ENCODE measurements at places on chromosomes 7 and 10. TPM values are rescaled to one million over a fixed set of nuclear protein-coding genes. Genes with fewer than 3 reads are reported as not detected.

DNA sequence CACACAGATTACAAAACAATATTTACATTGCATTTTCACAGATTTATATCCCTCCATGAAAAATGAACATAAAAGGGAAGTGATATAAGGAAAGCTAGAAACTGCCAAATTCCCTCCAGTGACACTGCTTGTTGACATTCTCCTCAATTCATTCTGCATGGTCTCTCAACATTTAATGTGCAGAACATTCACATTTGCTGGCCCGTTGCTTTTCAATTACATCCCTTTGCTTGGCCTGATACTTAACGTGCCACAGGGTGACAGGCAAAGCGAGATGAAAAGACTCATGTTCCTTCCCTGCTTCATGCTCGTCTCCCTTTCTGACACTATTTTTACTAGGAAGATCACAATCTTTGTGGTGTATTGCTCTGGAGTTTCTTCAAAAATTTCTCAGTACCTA is 1019.7 kb upstream of the LRRN3 start:
- no peaks in the 10 kb centered on the region for H3K27me3 ChIP-seq
- no peaks in the 10 kb centered on the region for H3K4me1 ChIP-seq
- DNase-seq, result no peak
- no peaks in the 10 kb centered on the region for H3K36me3 ChIP-seq
- H3K27ac ChIP-seq, result no peak overlapping the region

The BMI1 gene
- 25.1 TPM for polyA plus RNA-seq

GRCh38 chr10:8438603-8439002 is 384.1 kb downstream of the GATA3 start:
- H3K4me3 ChIP-seq, result no peak overlapping the region
- H3K4me1 ChIP-seq, result no peaks in the 10 kb centered on the region
- H3K27ac ChIP-seq, result no peak overlapping the region
- H3K36me3 ChIP-seq, result no peaks in the 10 kb centered on the region
- peaks cover 7% of the 10 kb centered on the region for H3K27me3 ChIP-seq

DNA sequence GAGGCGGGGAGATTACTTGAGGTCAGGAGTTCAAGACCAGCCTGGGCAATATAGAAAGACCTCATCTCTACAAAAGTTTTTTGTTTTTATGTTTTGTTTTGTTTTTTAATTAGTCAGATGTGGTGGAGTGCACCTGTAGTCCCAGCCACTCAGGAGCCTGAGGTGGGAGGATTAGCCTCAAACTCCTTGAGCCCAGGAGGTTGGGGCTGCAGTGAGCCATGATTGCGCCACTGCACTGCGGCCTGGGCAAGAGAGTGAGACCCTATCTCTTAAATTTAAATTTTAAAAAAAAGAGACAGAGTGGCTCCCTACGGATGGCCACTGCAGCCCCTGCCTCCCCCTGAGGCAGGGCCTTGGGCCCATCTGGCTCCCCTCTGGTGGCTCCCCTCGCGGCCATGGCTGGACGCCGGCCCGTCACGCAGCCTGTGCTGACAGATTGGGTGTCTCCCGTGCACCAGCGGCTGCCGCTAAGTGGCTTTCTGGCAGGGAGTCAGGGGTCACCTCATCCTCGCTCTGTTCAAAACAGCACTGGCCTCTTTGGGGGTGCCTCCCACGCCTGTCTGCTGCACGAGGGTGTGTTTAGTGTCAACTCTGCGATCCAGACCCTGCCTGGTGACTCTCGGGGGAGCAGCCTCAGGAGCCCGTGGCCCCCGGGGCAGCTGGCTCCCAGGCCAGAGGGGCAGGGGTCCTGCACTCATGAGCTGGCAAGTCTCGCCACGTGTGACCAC is 44.4 kb upstream of the ELN start:
- no peak overlapping the region for H3K4me3 ChIP-seq
- no peaks in the 10 kb centered on the region for H3K27me3 ChIP-seq
- peaks cover 23% of the 10 kb centered on the region for H3K4me1 ChIP-seq
- no peaks in the 10 kb centered on the region for H3K36me3 ChIP-seq
- DNase-seq, result no peak
- no peak overlapping the region for H3K27ac ChIP-seq

The PTPRN2 gene
- polyA plus RNA-seq, result 9.0 TPM

GRCh38 chr7:142012825-142013511 is 17.3 kb downstream of the MGAM start:
- no peak overlapping the region for H3K27ac ChIP-seq
- no peaks in the 10 kb centered on the region for H3K36me3 ChIP-seq
- peak; percentile 22 for DNase-seq
- H3K27me3 ChIP-seq, result no peaks in the 10 kb centered on the region
- no peak overlapping the region for H3K4me3 ChIP-seq

- no peak overlapping the region for H3K27ac ChIP-seq
- no peaks in the 10 kb centered on the region for H3K27me3 ChIP-seq
- peaks cover 19% of the 10 kb centered on the region for H3K4me1 ChIP-seq
Measured at GRCh38 chr7:98307971-98308466, 26.5 kb downstream of the BRI3 start.

The TMEM236 gene
- polyA plus RNA-seq, result not detected

The MACC1 gene
- polyA plus RNA-seq, result 1.4 TPM

- H3K36me3 ChIP-seq, result peaks cover 11% of the 10 kb centered on the region
- DNase-seq, result no peak
- no peaks in the 10 kb centered on the region for H3K27me3 ChIP-seq
- no peak overlapping the region for H3K4me3 ChIP-seq
Measured at GRCh38 chr7:140724706-140725105, 28.2 kb downstream of the NDUFB2 start.

The TBL2 gene
- polyA plus RNA-seq, result 11.8 TPM

DNA sequence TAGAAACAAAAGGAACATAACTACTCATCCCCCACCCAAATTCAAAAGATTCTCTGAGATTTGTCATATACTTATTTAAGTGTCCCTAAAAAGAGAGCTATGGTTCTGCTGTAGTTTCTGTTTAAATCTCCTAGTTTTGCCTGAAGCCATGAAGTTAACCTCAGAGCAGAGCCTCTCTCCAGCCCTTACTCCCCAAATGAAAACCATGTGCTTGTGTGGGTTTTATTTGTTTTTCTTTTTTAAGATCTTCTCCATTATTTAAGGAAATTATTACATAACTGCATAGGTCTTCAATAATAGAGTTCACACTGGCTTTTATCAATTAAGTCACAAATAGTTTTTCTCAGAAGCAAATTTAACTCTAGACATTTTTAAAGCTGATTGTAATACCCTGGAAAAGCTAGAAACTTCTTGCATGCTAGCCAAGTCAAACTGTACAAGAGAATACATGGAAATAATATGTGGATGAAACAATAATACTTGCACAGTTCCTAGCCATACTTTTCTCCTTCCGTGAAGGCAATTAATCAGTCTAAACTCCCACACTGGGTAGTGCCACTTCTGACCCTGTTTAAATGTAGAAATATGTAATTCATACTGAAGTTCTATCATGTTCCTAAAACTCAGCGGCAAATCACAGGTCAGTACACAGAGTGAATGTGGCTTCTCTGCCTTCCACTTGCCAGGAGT is 579.7 kb downstream of the SUGCT start:
- H3K4me1 ChIP-seq, result peaks cover 4% of the 10 kb centered on the region
- H3K4me3 ChIP-seq, result no peak overlapping the region
- H3K27ac ChIP-seq, result no peak overlapping the region

DNA sequence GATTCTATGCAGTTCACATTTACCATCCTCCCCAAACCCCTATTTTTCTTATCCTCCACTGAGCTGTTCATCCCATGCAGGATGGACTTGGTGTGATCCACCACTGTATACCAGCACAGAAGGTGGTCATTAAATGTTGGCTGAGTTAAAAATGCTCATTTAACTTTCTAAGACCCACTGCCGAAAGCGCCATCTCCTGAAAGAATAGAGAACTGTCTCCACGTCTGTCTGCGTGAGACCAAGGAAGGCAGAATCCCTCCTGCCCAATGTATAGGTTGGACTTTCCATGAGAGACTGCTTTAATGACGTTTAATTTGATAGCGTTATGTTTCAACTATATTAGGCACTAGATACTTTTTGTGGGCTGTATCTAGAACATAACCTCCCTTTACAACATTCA is 124.3 kb downstream of the GPAM start:
- no peaks in the 10 kb centered on the region for H3K27me3 ChIP-seq
- H3K36me3 ChIP-seq, result no peaks in the 10 kb centered on the region
- H3K4me1 ChIP-seq, result no peaks in the 10 kb centered on the region
- H3K27ac ChIP-seq, result no peak overlapping the region
- H3K4me3 ChIP-seq, result no peak overlapping the region

GRCh38 chr7:2956526-2957368 is 86.9 kb downstream of the CARD11 start:
- H3K27me3 ChIP-seq, result no peaks in the 10 kb centered on the region
- no peak for DNase-seq
- no peaks in the 10 kb centered on the region for H3K36me3 ChIP-seq
- H3K27ac ChIP-seq, result no peak overlapping the region
- H3K4me3 ChIP-seq, result no peak overlapping the region

The GDF10 gene
- polyA plus RNA-seq, result 0.90 TPM

DNA sequence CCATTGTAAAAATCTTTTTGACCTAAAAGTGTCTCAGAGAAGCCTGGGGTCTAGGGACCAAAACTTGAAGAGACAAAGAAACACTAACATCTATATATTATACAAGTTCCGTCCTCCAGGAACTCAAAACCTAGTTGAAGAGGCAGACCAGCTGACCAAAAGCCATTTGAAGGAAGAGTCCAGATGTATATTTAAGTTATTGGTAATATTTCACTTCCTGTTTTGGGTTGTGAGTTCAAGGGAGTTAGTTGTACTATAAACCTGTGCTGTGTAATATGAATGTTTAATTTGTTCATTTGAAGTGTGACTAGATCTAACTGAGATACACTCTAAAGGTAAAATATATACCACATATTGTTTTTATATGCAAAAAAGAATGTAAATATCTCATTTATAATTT is 45.0 kb downstream of the CDK1 start:
- no peak overlapping the region for H3K27ac ChIP-seq
- DNase-seq, result no peak
- no peaks in the 10 kb centered on the region for H3K36me3 ChIP-seq
- H3K27me3 ChIP-seq, result no peaks in the 10 kb centered on the region
- H3K4me3 ChIP-seq, result no peak overlapping the region

The LOXL4 gene
- polyA plus RNA-seq, result 1.2 TPM

DNA sequence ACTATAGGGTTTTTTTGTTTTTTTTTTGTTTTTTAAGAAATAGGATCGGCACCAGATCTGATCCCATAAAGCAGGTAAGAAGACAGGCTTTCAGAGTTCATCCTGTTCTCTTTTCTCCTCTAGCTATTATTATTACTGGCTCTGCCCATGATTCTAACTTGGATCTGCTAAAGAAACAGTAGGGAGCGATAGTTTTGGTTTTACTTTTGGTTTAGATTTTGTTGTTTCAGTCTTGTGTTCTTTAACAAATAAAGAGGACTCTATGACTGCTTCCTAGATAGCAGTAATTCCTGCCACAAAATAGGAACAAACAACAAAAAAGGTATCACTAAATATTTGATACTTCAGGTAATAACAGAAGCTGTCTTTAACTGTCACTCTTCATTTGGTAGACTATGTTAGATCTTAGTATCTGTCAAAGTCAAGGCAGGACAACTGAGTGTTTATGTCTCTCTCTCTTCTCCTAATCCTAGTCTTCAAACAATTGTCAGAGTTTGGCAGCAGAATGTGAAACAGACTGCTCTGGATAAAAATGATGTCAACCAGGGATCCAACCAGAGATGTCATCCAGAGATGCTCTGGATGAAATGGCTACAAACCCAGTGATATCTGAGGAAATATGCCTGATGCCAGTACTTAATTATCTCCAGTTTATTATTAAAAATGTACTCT is 99.8 kb downstream of the KMT2C start:
- peaks cover 27% of the 10 kb centered on the region for H3K4me1 ChIP-seq
- peak overlapping the region; percentile 6 for H3K4me3 ChIP-seq
- no peak for DNase-seq
- no peaks in the 10 kb centered on the region for H3K27me3 ChIP-seq
- peak overlapping the region; percentile 37 for H3K27ac ChIP-seq

The STOX1 gene
- polyA plus RNA-seq, result 3.8 TPM

GRCh38 chr7:111294494-111294893 is 203.6 kb downstream of the LRRN3 start:
- H3K36me3 ChIP-seq, result no peaks in the 10 kb centered on the region
- no peak overlapping the region for H3K27ac ChIP-seq
- no peaks in the 10 kb centered on the region for H3K4me1 ChIP-seq
- H3K27me3 ChIP-seq, result no peaks in the 10 kb centered on the region

DNA sequence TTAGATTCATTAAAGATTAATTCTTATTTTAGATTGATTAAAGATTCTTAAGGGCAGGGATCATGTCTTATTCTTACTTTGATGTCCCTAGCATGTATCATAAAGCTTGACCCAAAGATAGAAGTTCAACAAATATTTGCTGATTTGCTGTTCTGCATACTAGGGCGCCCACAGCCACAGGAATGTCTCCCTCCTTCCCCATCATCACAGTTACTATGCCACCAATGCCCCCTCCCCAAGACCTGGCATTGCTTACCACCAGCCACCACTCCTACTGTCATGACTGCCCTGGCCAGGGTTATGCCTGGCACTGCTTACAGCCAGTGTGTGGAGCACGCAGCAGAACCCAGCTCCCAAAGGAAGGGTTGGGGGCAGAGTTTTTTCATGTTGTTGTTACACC is 86.7 kb upstream of the AGK start:
- peaks cover 5% of the 10 kb centered on the region for H3K4me1 ChIP-seq
- no peak for DNase-seq
- no peak overlapping the region for H3K27ac ChIP-seq

DNA sequence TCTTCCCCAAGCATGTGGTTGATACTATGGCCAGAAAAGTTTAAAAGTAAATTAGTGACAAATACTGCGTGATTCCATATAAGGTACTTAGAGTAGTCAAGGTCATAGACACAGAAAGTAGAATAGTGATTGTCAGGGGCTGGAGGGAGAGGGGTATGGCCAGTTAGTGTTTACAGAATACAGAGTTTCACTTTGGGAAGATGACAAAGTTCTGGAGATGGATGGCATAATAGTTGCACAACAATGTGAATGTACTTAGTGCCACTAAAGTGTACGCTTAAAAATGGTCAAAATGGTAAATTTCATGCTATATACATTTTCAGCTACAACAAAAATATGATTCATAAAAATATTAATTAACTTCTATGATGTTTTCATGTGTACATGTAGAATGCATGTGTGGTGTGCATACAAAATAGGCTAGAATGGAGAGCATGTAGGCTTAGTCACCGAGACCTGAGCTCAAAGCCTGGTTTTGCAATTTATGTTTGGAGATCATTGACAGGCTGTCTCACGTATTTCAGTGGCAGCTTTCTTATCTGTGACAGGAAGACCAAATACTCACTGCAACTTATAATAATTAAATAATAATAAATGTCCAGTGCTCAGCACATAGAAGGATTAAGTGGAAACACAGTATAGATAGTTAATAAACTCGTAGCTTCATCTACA is 625.6 kb downstream of the SUGCT start:
- DNase-seq, result no peak
- no peaks in the 10 kb centered on the region for H3K27me3 ChIP-seq
- no peak overlapping the region for H3K27ac ChIP-seq
- no peak overlapping the region for H3K4me3 ChIP-seq

The PRPS1L1 gene
- polyA plus RNA-seq, result not detected

The AGR2 gene
- 122 TPM for polyA plus RNA-seq

- H3K36me3 ChIP-seq, result no peaks in the 10 kb centered on the region
- H3K4me3 ChIP-seq, result no peak overlapping the region
- H3K27ac ChIP-seq, result no peak overlapping the region
- no peak for DNase-seq
- H3K27me3 ChIP-seq, result no peaks in the 10 kb centered on the region
Measured at GRCh38 chr7:120070201-120070600, 202.8 kb upstream of the KCND2 start.

The OGDHL gene
- polyA plus RNA-seq, result 0.46 TPM

The CYP3A7 gene
- polyA plus RNA-seq, result not detected

The CACUL1 gene
- 5.3 TPM for polyA plus RNA-seq

GRCh38 chr10:117439243-117439912 is 64.1 kb upstream of the PDZD8 start:
- H3K27ac ChIP-seq, result peak overlapping the region; percentile 1
- no peaks in the 10 kb centered on the region for H3K36me3 ChIP-seq
- DNase-seq, result no peak
- H3K4me3 ChIP-seq, result no peak overlapping the region
- H3K27me3 ChIP-seq, result no peaks in the 10 kb centered on the region

Measured in stomach (tissue), 19 donors.